ENCODE measurements at places on chromosomes 3 and 15. TPM values are rescaled to one million over a fixed set of nuclear protein-coding genes. Genes with fewer than 3 reads are reported as not detected.

DNA sequence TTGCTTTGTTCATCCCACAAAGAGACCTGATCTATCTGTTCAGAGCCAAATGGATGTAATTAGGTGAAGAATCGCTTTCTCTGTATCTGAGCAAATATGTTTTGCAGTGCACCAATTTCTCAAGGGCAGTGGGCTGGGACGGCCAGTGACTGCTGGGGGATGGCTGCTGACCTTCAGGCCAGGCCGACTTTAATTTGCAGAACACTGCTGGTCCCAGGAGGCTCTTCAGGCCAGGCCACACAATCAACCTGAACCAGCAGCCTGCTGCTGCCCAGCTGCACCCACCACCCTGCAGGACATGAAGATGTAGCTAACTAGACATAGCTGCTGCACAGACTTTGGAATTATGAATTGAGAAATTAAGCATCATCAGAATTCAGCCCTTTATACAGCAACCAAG lies 194.4 kb upstream of the ONECUT1 start:
- no peaks in the 10 kb centered on the region for H3K27me3 ChIP-seq
- H3K4me1 ChIP-seq: no peaks in the 10 kb centered on the region

DNA sequence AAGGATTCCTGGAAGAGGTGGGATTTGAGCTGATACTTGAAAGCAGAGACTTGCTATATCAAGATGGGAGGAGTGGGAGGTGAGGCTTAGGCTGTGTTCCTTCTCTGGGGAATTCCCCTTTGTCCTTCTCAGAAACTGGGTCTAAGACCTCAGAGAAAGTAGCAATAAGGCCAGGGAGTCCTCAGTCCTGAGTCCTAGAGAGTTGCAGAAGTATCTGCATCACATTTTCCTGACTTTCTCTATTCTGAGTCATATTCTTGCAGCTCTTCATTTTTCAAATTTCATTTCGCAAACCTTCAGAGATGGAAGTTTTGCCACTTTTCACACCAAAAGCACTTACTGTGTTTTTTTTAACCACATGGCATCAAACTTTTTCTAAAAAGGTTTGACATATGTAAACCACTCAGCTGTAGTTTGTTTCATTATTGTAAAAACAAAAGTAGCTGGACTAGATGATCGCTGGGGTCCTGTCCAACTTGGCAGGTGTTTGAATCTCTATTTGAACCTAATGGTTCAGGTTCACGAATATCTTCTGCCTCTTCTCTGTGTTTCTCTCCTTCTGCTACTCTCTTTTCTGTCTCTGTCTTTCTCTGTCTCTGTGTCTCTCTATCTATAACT lies 21.3 kb downstream of the COLQ start:
- DNase-seq: no peak
- H3K27ac ChIP-seq: no peak overlapping the region
- H3K27me3 ChIP-seq: no peaks in the 10 kb centered on the region
- H3K4me3 ChIP-seq: no peak overlapping the region
- H3K4me1 ChIP-seq: no peaks in the 10 kb centered on the region
- no peaks in the 10 kb centered on the region for H3K36me3 ChIP-seq

GRCh38 chr3:34056951-34057390 lies 258.5 kb downstream of the PDCD6IP start:
- H3K4me3 ChIP-seq: no peak overlapping the region
- H3K27me3 ChIP-seq: no peaks in the 10 kb centered on the region
- H3K27ac ChIP-seq: no peak overlapping the region
- no peak for DNase-seq
- H3K4me1 ChIP-seq: no peaks in the 10 kb centered on the region

DNA sequence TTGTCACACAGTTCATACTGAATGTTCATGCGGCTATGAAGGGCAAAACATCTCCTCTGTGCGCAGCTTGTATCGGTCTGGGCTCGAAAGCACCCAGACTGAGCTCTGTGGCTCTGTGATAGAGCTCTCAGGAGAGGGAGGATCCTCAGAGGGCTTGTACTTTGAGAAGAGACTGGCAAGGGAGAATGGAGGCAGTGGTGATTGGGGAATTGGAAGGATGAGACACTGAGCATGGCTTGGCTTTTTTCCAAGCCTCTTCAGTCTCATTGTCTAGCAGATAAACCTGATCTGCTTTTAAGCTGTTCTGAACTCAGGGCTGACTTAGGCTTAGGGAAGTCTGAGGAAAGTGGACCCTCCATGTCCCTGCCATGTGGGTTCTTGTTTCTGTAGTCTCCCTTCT lies 43.0 kb downstream of the RAD54L2 start:
- H3K4me1 ChIP-seq: no peaks in the 10 kb centered on the region
- no peak overlapping the region for H3K4me3 ChIP-seq
- no peak overlapping the region for H3K27ac ChIP-seq
- no peaks in the 10 kb centered on the region for H3K27me3 ChIP-seq
- H3K36me3 ChIP-seq: no peaks in the 10 kb centered on the region

GRCh38 chr3:4225005-4225471 lies 78.1 kb upstream of the SETMAR start:
- DNase-seq: no peak
- no peaks in the 10 kb centered on the region for H3K4me1 ChIP-seq
- H3K4me3 ChIP-seq: no peak overlapping the region
- H3K36me3 ChIP-seq: no peaks in the 10 kb centered on the region
- H3K27me3 ChIP-seq: no peaks in the 10 kb centered on the region

GRCh38 chr3:190641564-190641963 lies 127.7 kb downstream of the IL1RAP start:
- H3K27me3 ChIP-seq: no peaks in the 10 kb centered on the region
- no peak for DNase-seq
- H3K4me3 ChIP-seq: no peak overlapping the region

The MESP1 gene
- polyA plus RNA-seq: 1.8 TPM

The RFT1 gene
- polyA plus RNA-seq: 12.6 TPM

- no peaks in the 10 kb centered on the region for H3K36me3 ChIP-seq
- H3K4me1 ChIP-seq: peaks cover 20% of the 10 kb centered on the region
- peak overlapping the region; percentile 96 for H3K4me3 ChIP-seq
- DNase-seq: no peak
- no peaks in the 10 kb centered on the region for H3K27me3 ChIP-seq
Measured at GRCh38 chr15:64990168-64990470, 405 bp upstream of the SPG21 start.

DNA sequence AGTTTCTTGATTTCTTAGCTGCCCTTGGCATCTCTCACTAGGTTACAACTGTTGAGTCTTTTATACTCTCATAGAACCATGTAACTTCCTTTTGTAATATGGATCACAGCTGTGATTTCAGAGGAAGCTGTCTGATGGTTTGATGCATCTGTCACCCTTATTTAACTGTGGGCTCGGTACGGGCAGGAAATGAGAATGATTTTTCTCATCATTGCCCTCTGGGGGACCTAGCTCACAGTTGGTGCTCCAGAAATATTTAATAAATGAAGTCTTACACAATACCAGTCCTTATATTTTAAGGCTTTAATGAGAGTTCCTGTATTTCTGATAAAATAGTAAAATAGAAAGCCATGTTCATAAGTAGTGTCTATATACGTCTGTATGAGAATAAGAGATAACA lies 151.2 kb downstream of the EBLN2 start:
- no peak overlapping the region for H3K27ac ChIP-seq
- no peaks in the 10 kb centered on the region for H3K36me3 ChIP-seq
- no peak for DNase-seq
- no peaks in the 10 kb centered on the region for H3K27me3 ChIP-seq
- H3K4me1 ChIP-seq: no peaks in the 10 kb centered on the region
- H3K4me3 ChIP-seq: no peak overlapping the region

DNA sequence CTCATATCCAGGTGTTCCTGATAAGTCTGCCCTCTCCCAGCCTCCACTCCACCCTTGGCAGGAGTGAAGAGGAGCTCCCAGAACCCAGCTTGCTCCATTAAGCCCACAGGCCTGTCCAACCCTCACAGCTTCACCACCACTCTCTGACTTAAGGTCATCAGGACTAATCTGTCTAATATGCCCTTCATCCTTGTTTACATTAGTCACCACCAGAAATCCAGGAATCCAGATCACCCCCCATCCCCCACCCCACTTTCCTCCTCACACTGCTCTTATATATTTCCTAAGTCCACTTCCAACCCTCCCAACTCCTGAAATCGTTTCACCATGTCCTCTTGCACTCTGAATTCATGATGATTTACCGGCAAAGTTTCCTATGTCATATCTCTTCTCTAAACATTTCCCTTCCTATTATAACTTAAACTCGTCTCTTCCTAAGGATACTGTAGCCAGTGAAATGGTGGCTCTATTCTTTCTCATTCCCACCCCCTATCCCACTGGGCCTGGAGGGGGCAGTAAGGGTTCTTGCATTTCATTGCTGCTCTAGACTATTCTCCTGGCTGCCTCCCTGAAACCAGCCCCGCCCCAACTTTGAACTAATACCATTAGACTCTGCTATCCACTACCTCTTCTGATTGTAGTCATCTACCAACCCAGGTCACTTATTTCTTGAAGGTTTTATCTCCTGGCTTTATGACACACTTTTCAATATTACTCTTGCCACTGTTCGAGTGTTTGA lies 43.4 kb downstream of the PPP2R3A start:
- DNase-seq: no peak
- H3K36me3 ChIP-seq: no peaks in the 10 kb centered on the region
- no peaks in the 10 kb centered on the region for H3K27me3 ChIP-seq
- no peaks in the 10 kb centered on the region for H3K4me1 ChIP-seq
- H3K4me3 ChIP-seq: no peak overlapping the region
- no peak overlapping the region for H3K27ac ChIP-seq

DNA sequence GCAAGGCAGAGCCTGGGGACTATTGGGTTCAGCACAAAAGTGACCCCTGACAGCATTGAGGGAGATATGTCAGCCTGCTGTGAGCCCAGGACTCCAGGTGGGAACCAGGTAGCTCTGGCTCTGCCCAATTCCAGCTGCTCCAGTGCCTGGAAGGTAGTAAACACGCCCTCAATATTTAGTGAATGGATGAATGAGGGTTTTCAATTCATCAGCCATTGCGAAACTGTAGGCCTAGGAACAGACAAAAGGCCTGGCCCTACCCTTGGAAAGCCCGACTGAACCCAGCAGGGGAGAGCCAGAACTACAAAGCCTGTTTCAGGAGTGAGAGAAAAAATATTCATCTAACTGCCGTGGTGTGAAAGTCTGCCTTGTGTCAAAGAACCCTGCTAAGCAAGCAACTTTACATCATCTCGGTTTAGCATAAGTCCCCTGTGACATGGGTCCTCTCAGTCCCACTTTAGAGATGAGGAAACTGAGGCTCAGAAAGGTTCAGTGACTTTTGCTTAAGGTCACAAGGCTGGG lies 8.1 kb upstream of the CSK start:
- DNase-seq: no peak
- no peak overlapping the region for H3K4me3 ChIP-seq
- no peaks in the 10 kb centered on the region for H3K36me3 ChIP-seq
- peaks cover 15% of the 10 kb centered on the region for H3K4me1 ChIP-seq
- no peaks in the 10 kb centered on the region for H3K27me3 ChIP-seq

DNA sequence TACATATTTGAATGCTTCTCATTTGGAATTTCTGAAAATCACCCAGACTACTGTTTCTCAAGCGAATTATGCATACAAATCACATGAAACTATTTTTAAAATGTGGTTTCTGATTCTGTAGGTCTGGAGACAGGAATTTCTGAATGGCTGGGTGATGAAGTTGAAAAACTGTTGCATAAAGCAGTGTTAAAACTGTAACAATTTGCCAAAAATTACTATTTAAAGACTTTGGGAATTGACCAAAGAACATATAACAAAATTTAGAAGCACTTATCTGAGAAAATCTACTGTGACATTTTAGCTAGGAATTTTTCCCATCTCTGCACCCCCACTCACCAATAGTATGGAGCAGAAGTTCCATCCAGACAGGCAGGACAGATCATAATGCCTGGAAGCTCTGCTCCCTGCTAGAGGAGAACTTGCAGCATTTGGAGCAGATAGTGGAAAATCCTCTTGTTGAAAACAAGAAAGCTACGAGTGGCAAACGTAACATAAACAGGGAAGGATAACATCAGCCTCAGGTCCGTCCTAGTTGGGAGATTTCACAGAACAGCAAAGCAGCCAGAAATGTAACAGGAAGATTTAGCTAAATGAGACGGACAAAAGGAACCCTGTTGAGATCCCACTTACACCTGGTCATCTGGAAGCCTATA lies 132.3 kb upstream of the MCTP2 start:
- H3K27ac ChIP-seq: no peak overlapping the region
- no peak for DNase-seq
- no peaks in the 10 kb centered on the region for H3K36me3 ChIP-seq
- peaks cover 6% of the 10 kb centered on the region for H3K27me3 ChIP-seq

GRCh38 chr3:177905173-177906125 lies 630.8 kb upstream of the KCNMB2 start:
- no peak overlapping the region for H3K27ac ChIP-seq
- no peaks in the 10 kb centered on the region for H3K36me3 ChIP-seq
- no peaks in the 10 kb centered on the region for H3K4me1 ChIP-seq
- no peak overlapping the region for H3K4me3 ChIP-seq
- no peak for DNase-seq

DNA sequence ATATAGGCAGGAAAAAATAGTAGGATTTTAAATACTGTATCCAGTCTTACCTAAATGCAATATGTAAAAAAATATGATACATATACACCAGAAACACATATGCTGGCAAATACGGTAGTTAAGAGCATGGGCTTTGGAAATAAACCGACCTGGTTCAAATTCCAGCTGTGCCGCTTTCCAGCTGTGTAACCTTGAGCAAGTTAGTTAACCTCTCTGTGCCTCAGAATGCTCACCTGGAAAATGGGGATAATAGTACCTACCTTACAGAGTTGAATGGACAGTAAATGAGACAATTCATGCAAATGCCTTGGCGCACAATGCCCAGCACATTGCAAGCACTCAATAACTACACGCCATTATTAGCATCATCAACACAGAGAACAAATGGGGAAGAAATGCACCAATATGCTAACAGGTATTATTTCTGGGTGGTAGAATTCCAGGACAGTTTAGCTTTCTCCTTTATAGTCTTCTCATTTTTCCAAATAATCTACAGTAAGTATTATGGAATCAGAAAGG lies 50.6 kb downstream of the SUMF1 start:
- peaks cover 7% of the 10 kb centered on the region for H3K36me3 ChIP-seq
- H3K27ac ChIP-seq: no peak overlapping the region
- H3K4me1 ChIP-seq: no peaks in the 10 kb centered on the region
- no peaks in the 10 kb centered on the region for H3K27me3 ChIP-seq
- H3K4me3 ChIP-seq: no peak overlapping the region

The TMEM212 gene
- polyA plus RNA-seq: not detected

DNA sequence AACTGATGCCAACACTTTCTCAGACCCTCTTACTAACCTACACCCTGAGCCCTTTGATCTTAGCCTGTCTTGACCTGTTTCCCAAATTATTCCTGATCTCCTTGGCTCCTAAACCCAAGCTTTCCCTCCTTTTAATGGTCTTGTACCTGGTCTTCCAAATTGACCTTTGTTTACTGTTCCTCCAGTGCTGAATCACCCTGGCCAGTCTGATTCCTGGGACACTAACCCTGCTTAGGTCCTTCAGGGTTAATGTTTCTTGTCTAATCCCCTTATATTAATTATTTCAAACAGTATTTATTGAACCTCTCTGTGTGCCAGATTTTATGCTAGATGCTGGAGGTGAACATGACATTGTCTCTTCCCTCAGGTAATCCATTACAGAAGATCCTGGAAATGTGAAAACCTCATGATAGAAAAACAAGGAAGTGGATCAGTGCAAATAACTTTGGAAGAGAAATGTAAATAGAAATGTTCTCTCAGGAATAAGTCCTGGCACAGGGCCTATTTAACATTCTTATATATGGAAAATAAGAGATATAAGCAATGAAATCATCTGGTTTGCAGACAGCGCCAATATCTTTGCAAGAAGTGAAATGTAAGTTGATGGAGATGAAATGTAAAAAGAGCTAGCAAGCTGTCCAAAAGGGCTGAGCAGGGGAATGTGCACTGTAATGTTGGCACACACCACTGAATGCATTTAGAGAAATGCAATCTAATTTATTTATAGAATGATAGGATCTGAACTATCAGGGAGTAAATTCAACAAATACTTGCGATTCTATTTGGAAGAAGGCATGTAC lies 20.7 kb downstream of the HGD start:
- H3K4me3 ChIP-seq: no peak overlapping the region
- DNase-seq: no peak
- no peaks in the 10 kb centered on the region for H3K4me1 ChIP-seq
- H3K27ac ChIP-seq: no peak overlapping the region
- no peaks in the 10 kb centered on the region for H3K27me3 ChIP-seq
